ENCODE measurements at places on chromosomes 1 and 21. TPM values are rescaled to one million over a fixed set of nuclear protein-coding genes. Genes with fewer than 3 reads are reported as not detected.

Gene CAP1
- total RNA-seq: 213 TPM

GRCh38 chr1:205523261-205523890 is 18.9 kb downstream of the CDK18 start:
- no peak for DNase-seq

DNA sequence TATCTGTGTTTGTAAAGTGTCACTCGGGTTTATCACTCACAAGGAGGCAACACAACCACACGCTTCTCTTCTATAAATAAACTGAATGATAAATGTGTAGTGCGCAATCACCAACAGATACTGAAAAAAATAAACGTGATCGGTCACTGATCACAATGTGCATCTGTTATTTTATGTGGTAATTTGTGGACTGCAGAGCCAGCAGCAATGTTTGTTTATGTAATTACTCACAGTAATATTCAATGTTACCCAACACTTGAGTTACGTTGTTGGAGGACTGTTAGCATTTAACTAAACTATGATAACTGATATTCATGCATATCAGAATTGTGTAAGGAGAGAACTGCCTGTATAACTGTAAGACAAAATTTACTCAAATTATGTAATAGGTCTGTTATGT is 129.6 kb downstream of the USH2A start:
- DNase-seq: no peak

- no peak for DNase-seq
Observed at GRCh38 chr1:220344745-220345144, 72.5 kb upstream of the RAB3GAP2 start.

Gene TEX38
- not detected for total RNA-seq
